Renal cortex interstitium (tissue), 15 donors: ENCODE measurements at places on chromosomes 6 and 20. TPM values are rescaled to one million over a fixed set of nuclear protein-coding genes. Genes with fewer than 3 reads are reported as not detected.

HLA-C gene
- polyA plus RNA-seq: 90.8 TPM

DNA sequence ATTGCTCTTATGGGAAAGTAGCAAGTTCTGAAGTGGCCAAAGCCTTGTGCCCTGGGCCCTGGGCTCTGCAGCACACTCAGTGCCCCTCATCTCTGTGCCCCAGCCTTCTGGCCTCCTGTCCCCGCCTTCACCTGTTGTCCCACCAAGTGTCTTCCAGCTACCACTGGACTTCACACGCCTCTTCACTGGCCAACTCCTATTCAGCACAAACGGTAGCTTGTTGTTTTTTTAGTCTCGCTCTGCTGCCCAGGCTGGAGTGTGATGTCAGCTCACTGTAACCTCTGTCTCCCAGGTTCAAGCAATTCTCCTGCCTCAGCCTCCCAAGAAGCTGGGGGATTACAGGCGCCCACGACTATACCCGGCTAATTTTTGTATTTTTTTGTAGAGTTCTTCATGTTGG is 4.8 kb downstream of the CCHCR1 start:
- DNase-seq: no peak

DNA sequence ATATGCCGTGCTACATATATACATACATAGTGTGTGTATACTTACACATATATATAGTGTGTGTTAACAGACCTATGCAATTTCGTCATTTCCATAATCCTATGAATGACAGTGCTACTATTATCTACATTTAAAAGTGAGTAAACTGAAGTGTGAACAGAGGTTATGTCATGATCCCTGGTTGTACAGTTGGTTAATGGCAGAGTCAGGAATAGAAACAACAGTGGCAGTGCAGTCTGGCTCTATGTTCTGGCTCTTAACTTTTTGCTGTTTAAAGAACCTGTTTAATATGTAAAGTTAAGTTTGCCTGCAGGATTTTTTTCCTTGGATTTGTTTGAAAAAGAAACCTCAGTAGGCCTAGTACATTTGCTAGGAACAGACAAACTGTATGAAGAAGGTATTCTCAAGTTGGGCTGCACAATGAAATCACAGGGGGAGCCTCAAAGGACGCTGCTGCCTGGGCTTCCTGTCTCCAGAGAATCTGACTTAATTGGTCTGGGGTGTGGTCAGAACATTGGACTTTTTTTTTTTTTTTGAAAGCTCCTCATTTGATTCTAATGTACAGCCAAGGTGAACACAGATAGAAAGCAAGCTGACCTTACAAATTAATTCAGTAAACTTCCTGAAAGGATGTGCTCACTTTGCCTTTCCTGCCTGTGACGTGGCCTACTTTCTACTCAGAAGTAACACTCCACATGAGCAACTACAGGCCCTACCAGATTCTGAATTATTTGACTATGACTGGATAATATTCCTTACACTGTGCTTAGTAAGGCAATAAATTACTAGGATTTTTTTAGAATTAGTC is 29.4 kb downstream of the PLCB1 start:
- no peak for DNase-seq

- no peak for DNase-seq
These were observed 29.7 kb downstream of the ATXN1 start for GRCh38 chr6:16731478-16732051.

- DNase-seq: no peak
These were observed 87.8 kb downstream of the PLEKHG1 start for GRCh38 chr6:150687508-150687907.

PPP1R3G gene
- polyA plus RNA-seq: 3.0 TPM

- no peak for DNase-seq
These were observed 29.0 kb upstream of the SLC22A1 start for GRCh38 chr6:160092602-160093001.

DNA sequence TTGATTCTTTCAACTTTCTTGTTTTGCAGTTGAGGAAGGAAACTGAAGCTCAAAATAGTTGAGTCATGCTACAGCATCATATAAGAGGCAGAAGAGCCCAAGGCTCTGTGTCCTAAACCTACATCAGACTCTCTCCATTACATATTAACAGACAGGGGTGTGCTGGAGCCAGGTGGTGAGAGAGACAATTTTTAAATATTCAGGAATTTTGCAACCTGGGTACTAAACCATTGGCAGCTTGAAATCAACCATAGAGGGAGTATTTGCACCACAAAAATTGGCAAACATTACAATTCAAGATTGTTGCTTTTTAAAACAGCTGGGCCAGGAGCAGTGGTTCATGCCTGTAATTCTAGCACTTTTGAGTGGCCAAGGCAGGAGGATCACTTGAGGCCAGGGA is 65.8 kb upstream of the SOX4 start:
- no peak for DNase-seq

GSTA2 gene
- polyA plus RNA-seq: 0.36 TPM

DNA sequence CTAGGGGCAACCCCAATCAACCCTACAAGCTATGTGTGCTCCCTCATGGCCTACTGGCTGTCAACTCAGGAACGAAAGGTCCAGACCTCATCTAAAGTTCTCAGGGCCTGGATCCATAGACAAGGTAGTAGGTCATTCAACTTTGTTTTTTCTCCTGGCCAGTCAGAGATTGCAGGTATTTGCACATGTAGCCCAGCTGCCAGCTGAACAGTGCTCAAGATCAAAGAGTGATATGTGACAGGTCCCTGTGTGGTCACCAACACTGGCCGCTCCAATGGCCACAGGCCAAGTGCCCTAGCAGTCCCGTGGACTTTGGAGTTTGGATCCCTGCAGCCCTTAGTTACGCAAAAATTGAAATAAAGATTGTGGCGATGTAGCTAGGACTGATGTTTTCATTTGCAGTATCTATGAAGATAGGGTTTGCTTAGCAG is 60.6 kb upstream of the ATXN1 start:
- DNase-seq: no peak

LIME1 gene
- polyA plus RNA-seq: 10.7 TPM

- no peak for DNase-seq
These were observed 735.1 kb upstream of the MARCKS start for GRCh38 chr6:113122060-113122459.

DNA sequence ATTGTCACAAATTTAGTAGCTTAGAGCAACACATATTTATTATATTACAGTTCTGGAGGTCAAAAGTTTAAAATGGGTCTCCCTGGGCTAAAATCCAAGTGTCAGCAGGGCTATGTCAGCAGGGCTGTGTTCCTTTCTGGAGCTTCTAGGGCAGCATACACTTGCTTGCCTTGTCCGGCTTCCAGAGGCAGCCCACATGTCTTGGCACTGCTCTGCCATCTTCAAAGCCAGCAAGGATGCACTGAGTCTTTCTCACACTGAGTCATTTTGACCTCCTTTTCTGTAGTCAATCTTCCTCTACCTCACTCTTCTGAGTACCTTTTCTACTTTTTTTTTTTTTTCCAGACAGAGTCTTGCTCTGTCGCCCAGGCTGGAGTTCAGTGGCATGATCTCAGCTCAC is 39.0 kb downstream of the ADGRF4 start:
- no peak for DNase-seq

DNA sequence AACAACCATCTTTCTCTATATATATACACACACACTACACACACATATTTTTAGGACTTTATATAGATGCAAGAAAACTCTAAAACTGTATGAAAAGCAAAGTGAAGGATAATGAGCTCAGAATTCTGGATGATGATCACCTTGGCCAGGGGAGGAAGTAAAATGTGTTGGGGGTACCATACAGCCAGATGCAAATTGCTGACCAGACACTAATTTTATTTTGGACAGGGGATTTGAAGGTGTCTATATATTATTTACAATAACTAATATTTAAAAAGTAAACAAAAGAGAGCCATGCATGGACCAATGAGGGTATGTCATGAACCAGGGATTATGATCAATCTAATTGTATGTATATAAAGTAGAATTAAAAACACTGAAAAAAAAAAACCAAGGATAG is 19.8 kb upstream of the TBC1D22B start:
- DNase-seq: no peak

HTR1E gene
- polyA plus RNA-seq: 0.92 TPM

- DNase-seq: no peak
These were observed 100.0 kb upstream of the MAN1A1 start for GRCh38 chr6:119449331-119450156.

GRCh38 chr6:37816599-37817375 is 2.7 kb upstream of the ZFAND3 start:
- no peak for DNase-seq

CAPN11 gene
- 0.20 TPM for polyA plus RNA-seq

GRCh38 chr6:122548281-122548680 is 61.9 kb upstream of the PKIB start:
- no peak for DNase-seq

DNA sequence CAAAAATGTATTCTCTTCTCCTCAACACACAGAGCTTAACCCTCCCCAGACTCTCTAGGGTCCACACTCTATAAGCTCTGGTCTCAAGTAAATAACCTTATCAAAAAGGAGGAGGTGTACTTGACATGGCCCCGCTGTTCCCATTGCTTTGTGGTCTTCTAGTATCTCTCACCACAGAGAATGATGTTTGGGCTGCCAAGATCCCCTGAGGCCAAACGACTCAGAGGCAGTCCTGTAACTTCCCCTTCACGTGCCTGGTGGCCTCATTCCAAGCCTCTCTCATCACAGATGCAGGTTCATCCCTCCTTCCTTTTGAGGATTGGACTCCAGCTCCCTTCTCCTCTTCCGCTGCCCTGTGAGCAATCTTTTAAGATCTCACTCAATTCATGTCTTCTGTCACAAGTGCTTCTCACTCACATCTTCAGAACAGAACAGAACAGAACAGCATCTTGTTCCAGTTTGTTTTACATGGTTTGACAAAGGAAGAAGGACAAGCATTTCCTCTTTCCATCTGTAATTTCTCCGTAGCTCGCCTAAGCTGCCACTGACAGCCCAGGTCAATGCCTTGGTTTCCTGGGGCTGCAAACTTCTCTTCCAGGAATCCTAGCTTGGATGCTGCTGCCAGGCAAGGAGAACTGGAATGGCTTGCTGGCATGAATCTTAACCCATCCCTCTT is 541.5 kb downstream of the CD83 start:
- no peak for DNase-seq

GRCh38 chr6:55557146-55557545 is 21.8 kb downstream of the HMGCLL1 start:
- DNase-seq: no peak

OLIG3 gene
- not detected for polyA plus RNA-seq

CEP43 gene
- 29.7 TPM for polyA plus RNA-seq

DNA sequence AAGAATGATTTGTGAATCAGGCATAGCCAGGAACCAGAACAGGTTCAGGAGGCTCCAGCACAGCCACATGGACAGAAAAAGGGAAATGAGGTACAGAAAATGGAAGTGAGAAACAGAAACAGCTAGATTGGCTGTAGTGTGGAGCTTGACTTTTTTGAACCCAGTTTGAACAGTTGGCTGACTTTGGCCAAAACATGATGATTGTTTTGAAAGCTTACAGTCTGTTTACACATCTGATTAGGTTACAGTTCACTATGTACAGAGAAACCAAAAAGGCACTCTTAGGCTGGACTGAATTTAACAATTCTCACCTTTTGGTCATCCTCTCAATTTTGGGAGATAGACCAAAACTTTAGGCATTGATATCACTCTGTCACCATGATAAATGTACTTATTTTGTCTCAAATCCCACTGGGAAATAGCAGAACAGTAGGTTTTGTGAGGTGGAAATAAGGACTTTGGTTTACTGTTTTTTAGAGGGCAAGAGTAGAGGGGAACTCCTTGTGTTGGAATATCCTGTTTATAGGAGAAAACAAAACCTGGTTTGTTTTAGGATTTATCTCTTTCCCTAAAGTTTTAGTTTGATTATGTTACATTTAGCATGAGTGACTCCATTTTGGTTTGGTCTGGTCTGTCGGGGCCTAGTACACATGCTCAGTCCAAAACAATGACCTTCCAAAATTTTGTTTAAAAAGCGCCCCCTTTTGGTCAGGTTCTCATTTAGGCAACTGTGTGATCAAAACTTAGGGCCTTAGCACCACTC is 123.1 kb downstream of the OLIG3 start:
- DNase-seq: no peak

C6orf15 gene
- polyA plus RNA-seq: not detected

SMIM28 gene
- polyA plus RNA-seq: not detected
